ENCODE measurements at places on chromosomes 2 and 18.
A peak's percentile ranks its signal among the peaks of the same experiment; 100 is the strongest.

DNA sequence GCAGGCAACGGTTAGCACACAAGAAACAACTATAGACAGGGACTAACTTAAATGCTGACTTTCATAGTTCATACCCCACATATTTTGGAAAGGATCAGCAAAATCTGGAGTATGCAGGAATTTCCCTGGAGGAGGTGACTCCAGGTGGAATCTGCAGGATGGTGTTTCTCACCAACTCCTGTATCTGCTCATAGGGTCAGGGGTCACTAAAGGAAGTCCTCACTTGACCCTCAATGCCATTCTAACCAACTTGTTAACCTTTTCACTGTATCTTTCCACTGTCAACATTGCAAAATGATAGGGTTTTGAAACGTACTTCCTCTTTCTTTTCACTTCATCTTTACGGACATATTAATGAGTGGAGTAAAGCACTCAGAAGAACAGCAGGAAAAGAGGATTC lies 207.0 kb upstream of the CXCR4 start:
- no peak for DNase-seq

DNA sequence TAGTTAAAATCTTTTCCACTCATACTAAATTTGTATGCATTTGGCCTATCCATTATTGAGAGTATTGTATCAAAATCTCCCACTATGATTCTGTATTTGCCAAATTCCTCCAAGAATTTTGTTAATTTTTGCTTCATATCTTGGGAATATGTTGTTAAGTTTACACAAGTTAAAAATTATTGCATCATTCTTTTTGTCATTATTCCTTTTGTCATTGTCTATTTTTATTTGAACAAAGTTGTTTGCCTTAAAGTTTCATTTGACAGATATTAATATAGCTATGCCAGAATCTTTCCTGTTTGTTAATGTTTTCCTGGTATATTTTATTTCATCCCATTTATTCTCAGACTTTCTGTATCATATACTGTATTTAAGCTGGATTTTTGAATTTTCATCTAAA lies 41.3 kb downstream of the LOXHD1 start:
- DNase-seq, result no peak

DNA sequence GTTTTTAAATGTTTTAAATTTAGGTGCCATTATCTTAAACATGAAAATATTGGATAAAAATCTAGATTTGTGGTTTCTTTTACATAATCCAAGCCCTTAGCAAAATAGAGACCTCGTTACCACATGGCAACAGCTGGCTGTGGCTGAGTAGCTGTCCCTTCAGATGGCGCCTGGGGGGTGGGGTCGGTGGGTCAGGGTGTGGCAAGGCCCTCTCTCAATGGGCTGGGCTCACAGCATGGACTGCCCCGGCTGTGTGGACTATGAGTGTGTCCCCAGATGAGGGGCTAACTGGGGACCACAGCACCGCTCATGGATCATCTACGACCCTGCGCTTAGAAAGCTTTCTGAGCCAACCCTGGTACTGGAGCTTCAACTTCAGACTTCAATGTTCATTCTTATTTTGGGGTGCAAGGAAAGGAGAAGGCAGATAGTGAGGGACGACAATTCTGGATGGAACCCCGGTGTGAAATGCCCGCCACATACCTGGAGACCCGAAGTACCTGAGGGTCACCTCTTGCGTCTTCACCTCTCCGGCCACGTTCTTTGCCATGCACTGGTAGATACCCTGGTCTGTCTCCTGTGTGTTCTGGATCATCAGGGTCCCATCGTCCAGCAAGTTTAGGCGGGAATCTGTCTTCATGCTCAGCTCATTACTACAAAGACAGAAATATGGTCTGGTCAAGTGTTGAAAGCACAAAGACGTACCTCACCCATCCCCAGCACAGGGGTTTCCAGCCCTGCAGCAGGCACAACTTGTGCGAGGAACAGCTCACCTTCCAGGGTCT lies 71.0 kb downstream of the PXDN start:
- no peak for DNase-seq

DNA sequence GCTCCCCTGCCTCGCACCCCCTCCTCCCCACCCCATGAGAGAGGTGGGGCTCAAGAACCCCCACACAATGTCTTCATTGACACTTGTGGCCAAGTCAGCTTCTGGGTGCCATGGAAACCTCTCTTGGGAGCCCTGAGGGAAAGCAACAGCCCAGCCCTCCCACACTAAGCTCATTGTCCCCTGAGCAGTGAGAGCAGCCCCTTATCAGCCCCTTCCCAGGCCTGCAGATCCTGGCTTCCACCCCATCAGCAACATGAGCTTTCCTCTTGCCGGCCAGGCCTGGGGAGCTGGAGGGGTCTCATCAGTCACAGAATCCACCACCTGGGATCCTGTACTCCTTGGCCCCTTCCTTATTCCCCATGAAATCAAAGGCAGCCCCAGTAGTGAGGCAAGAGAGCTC lies 107.8 kb upstream of the ST3GAL5 start:
- no peak for DNase-seq

DNA sequence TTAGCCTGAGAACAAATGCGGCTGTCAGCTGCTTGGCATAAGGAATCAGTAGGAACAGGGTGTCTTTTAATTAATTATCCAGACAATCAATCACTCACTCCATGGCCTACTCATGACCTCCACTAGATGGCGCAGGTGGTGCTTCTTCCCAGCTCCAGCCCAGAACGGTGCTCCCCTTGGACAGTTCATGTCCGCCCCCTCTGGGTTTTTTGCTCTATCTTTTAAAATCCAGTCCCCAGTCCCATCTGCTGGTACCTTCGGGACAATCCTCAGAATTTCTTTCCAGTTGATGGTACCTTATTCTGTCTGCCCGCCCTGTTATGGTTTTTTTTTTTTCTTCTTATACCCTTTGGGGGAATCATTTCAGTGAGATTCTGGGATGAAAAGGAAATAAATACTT lies 99.8 kb downstream of the CACNB4 start:
- peak; percentile 14 for DNase-seq

- no peak for DNase-seq
Observed at GRCh38 chr2:216445501-216445900, 33.2 kb downstream of the SMARCAL1 start.
